ENCODE measurements at places on chromosomes 4 and X.
A peak's percentile ranks its signal among the peaks of the same experiment; 100 is the strongest.

DNA sequence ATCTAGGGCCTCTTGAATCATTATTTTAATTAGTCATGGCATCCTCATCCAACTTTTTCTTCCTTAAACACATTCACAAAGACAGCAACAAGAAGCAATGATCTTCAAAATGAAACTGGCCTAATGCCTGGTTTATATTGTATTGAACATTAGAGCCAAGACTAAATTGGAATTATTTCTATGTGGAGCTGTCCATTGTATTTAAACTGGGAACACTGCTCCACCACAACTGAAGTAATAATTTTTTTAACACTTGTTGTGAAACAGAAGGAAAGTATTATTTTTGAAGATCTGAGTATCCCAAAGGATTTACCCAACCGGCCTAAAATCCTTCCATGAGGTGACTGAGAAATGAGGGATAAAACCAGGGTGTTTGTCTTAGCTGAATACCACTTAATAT, 6.9 kb downstream of the GABRB1 start:
- DNase-seq, result no peak

DNA sequence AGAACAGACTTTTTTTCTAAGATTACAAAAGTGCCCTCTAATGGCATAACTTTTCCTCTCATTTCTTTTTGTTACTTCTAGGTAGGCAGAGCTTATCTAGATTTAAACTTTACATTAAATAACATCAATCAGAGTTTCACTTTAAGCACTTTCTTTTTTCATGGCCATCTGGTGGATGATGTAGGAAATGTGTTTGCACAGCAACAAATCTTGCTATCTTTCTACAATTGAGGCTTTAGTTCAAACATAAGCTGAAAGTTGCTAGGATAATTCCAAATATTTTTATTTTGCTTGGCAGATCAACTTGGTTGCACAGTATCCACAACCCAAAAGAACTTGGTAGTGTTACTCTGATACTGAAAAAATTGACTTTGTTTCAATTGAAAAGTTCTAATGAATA, 22.0 kb downstream of the NDNF start:
- peak; percentile 21 for DNase-seq

- peak; percentile 90 for DNase-seq
Measured at GRCh38 chr4:2462218-2462991, 6.5 kb upstream of the RNF4 start.

DNA sequence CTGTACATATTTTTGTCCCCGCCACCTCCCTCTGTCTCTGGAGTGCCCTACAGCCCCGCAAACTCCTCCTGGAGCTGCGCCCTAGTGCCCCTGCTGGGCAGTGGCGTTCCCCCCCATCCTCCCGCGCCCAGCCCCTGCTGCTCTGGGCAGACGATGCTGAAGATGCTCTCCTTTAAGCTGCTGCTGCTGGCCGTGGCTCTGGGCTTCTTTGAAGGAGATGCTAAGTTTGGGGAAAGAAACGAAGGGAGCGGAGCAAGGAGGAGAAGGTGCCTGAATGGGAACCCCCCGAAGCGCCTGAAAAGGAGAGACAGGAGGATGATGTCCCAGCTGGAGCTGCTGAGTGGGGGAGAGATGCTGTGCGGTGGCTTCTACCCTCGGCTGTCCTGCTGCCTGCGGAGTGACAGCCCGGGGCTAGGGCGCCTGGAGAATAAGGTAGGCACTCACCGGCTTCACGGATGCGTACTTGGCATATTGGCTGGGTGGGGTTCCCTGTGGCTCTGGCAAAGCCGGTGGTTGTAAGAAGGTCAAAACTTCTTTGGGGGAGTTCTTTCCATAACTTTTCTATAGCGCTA, 653 bp downstream of the HHIP start:
- DNase-seq, result peak; percentile 62

GRCh38 chrX:154749856-154750255, 1.0 kb downstream of the GAB3 start:
- DNase-seq, result no peak

DNA sequence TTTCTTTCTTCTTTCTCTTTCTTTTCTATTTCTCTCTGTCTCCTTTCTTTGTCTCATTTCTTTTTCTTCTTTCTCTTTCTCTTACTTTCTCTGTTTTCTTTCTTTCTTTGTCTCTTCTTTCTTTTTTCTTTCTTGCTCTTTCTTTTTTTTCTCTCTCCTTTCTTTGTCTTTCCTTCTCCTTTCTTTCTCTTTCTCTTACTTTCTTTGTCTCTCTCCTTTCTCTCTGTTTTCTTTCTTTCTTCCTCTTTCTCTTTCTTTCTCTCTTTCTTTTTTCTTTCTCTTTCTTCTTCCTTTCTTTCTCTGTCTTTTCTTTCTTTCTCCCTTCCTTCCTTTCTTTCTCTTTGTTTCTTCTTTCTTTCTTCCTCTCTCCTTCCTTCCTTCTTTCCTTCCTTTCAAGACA, 184.8 kb downstream of the CRLF2 start:
- no peak for DNase-seq

DNA sequence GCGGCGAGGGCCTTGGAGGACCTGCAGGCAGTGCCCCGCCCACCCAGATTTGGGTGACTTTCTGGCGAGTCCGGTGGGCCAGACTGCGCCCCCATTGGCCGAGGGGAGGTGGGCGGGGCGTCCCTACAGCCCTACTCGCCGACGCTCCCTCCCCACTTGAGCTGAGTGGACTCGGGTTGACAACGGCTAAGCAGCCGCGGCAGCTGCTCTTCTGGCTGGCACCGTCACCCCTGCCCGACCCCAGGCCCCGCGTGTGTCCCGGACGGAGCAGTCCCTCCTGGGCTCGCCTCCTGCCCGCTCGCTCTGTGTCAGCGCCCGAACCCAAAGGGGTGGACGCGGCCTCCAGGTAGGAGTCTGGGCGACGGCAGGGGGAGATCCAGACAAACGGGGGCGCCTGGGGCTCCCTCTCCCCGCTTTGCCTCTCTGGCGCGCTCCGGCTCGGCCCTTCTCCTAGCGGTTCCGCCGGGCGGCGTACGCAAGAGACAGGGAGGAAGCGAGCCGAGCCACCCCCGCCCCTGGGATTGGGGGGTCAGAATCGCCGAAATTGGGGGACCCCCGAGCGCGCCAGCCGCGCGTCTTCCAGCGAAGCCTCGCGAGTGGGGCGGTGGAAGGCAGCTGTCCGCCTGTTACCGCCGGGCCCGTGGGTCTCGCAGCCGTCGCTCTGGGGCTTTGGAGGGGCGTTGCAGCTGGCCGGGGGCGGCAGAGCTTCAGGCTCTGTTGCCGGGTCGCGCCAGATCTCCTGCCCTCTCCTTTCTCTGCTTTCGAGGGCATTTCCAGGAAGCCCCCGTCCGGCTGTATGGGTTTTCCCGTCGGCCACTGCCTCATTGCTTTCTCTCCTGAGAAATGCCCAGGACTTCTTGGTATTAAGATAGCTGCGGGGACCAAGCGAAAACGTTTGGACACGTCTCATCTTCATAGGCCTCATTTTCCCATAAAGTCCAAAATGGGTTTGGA, 46.3 kb downstream of the STARD8 start:
- peak; percentile 75 for DNase-seq

GRCh38 chrX:16239211-16239610, 71.9 kb downstream of the MAGEB17 start:
- peak; percentile 94 for DNase-seq

- DNase-seq, result no peak
Measured at GRCh38 chr4:128481752-128482480, 194.3 kb upstream of the PGRMC2 start.

- no peak for DNase-seq
Measured at GRCh38 chr4:185437809-185438208, 12.0 kb upstream of the UFSP2 start.

DNA sequence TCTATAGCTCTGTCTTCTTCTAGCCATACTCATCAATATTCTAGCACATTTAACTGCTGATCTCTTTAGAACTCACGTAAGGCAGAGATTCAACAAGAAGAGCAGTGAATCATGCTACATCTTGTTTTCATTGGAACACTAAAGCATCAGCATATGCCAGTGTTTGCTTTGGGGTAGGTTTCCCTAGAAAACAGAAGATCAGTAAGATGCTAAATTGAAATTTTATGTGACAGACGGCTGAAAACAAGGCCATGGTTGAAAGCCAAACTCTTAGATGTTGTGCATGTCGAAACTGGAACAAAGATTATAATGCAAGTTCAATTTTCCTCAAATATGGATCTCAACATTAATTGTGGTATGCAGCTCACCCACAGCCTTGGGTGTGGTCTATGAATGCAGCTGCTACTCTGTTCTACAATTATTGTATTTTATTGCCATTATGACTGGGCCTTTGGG, 107.6 kb downstream of the PDLIM5 start:
- DNase-seq, result no peak

Measured in astrocyte of the hippocampus (primary cell).